ENCODE measurements at places on chromosomes 12 and 14.

- no peak for DNase-seq
These were observed 9.6 kb downstream of the OR6S1 start for GRCh38 chr14:20631880-20632389.

DNA sequence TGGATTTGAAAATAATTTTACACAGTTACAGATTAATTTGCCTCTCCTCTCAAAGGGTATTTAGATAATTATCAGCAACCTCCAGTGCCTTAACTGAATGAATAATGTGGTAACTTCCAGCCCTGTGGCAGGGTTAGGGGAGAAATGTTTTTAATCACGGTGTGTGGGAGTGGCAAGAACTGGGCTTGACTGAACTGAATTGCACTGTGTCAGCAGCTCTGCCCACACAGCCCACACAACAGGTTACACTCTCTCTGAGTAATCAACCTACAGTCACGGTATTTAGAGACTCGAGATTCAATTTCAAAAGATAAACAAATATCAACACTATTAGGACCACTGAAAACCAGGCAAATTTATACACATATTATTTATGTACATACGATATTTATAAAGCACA is 198.5 kb downstream of the KCNC2 start:
- DNase-seq, result no peak

GRCh38 chr12:6772726-6773589 is 638 bp downstream of the LAG3 start:
- DNase-seq, result no peak

DNA sequence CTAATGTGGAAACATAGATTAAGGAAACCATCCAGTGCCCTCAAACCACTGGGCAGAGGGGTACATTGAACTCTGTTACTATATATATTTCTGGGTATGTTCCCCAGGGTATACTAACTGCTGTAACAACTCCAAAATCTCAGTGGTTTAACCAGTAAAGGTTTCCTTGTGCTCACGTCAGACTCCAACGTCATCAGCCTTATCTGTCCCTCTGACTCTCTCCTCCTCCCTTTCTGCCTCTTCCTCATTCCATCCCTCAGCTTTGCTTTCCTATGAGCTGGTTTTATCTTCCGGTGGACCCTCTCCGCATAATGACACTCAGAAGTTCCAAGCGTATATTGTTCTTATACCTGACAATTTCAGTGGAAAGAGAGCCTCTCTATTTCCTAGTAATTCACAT is 21.2 kb upstream of the SMCO2 start:
- DNase-seq, result no peak

DNA sequence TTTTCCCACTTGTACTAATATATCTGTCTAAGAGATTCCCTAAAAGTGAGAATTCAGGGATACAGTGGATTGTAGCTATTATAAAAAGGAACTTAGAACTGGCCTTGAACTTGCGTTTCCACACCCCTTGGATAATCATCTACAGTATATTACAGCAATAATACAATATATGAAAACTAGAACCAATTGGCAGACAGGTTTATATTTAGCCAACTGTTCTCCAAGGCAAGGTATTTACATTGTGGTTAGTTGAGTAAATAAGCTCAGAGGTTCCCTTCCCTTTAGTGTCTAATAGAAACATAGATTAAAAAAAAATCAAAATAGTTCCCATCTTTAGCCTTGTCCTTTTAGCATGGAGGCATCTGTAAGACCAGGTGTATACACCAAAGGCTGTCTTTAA is 42.1 kb downstream of the LIMA1 start:
- no peak for DNase-seq

DNA sequence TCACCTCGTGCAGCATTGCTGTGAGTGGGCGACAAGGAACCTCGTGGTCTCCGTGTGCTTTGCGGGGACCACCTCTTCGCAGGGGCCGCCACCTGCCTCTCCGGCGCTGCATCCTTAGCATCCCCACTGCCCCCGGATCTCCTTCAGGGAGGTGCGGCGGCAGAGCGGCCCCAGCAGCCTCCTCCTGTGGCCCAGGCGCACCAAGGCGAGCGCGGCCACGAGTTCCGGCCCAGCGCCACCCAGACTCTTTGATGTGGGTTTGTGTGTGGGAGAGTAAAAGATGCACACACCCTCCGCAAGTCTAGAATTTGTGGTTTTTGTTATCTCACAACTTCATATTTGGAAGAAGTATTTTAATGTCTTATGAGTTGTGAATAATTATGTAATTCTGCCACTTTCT is 118.8 kb upstream of the DIO3 start:
- DNase-seq, result peak; percentile 68

DNA sequence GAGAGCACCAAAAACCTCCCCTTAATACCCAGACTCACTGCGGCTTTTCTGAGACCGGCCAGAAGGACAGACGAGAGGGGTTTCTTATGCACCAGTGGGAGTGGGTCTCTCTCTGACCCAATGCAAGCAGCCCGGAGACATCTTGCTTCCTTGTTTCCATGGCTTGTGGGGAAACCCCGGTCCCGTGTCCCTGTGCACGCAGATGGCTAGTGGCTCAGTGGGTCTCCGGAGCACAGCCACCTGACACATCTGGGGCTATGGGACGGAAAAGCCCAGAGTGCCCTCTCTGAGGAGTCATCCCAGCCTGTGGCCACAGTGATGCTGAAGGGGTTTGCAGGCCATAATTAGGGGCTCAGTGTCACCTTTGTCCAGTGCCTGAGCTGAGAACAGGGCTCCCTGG is 197.6 kb downstream of the PHETA1 start:
- DNase-seq, result no peak

GRCh38 chr14:22336031-22336430 is 253.0 kb downstream of the DAD1 start:
- DNase-seq, result no peak

- DNase-seq, result peak; percentile 32
These were observed 55.9 kb downstream of the LRP6 start for GRCh38 chr12:12210983-12211382.

Measured in effector memory CD8-positive, alpha-beta T cell (primary cell).